ENCODE measurements at places on chromosomes 7 and 10.

DNA sequence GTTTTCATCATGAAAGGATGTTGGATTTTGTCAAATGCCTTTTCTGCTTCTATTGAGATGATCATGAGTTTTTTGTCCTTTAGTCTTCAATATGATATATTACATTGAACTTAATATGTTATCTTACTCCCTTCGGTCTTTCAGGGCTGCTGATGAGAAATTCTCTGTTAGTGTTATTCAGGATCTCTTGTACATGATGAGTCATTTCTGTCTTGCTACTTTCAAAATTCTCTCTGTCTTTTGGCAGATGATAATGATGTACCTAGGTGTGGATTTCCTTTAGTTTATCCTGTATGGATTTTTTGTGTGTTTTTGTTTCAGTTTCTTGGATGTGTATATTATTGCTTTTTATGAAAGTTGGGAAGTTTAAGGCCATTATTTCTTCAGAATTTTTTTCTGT, 320.9 kb upstream of the NPSR1 start:
- no peak for DNase-seq

GRCh38 chr7:23356726-23357125, 57.6 kb downstream of the MALSU1 start:
- no peak for DNase-seq

DNA sequence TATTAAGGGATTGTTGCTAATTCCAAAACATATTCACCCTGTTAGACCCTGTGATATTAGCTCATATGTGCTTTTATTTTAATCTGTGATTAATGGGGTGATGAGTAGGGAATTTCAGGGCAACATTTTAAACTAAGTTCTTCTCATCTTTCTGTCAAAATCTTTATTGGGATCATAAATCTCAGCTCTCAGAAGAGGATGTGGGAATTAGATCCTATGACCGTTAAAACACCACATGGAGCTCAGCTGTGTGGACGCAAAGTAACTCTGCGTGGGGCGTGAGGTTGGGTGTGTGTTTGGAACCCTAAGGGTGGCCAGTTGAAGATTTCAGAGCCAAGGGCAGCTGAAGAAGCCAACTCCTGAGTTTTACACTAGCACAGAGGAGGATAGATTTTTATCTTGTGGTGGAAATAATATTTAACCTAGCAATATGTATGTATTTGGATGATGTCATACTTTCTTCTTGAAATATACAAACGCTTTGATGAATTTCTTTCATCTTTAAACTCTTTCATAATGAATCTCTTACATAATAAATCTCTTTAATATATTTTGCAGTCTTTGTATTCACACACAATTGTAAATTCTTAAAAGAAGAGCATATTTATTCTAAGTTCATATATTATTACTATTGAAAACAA, 64.4 kb downstream of the EPDR1 start:
- DNase-seq = no peak

- no peak for DNase-seq
Measured at GRCh38 chr10:113232928-113233511, 283.0 kb downstream of the TCF7L2 start.

GRCh38 chr10:77823811-77824542, 102.6 kb downstream of the DLG5 start:
- DNase-seq = no peak

- DNase-seq = no peak
Measured at GRCh38 chr10:44635176-44635575, 250.3 kb upstream of the CXCL12 start.

DNA sequence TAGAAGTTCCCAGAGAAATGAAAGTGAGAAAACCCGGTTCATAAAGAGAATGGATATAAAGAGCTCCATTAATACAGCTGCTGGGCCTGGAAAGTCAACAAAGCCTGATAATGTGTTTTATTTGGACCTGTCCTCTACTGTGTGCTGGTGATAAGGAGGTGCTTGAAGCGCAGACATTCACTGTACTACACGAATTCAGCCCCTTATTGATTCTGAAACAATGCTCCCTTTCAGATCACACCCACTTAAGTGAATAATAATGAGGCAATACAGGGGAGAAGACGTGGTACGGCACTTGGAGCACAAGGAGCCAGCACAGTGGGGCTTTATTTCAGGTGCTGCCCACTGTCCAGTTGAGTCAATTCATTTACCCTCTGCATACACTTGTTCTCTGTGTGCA, 260.8 kb downstream of the FGFR2 start:
- DNase-seq = no peak

DNA sequence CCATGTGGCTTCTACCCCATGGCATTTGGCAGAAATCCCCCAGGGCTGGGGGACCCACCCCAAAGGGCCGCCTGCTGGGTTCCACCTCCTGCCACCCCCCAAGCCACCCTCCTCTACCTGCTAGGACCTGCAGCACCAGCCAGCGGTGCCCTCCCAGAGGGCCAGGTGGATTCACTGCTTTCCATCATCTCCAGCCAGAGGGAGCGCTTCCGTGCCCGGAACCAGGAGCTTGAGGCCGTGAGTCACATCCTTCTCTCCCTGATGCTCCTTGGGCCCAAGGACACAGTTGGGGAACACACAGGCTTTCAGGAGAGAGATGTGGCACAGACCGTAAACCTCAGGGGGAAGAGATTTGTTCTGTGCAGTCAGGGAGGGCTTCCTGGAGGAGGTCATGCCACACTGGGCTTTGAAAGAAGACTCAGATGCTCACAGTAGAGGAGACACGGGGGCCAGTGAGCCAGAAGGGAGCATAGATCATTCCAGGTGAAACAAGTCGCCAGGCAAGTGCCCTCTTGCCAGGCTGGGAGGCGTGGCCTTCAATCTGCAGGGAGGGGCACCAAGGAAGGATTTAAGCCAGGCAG, 11.5 kb upstream of the SH2B2 start:
- DNase-seq = no peak

DNA sequence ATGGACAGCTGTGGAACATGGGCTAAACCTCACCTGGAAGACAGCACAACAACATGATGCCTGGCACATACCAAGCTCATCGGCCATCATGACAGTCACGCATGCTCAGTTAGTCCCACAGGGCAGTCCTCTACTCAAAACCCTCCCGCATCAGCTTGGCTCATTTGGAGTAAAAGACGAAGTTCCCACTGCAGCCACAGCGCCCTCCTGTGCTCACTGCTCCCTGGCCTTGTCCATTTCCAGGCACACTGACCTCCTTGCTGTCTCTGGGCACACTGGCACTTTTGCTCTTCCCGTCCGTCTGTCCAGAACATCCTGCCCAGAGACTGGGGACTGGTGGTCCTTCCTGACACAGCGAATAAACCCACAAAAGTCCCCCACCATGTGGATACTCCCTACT, 66.2 kb downstream of the LARP4B start:
- DNase-seq = no peak

DNA sequence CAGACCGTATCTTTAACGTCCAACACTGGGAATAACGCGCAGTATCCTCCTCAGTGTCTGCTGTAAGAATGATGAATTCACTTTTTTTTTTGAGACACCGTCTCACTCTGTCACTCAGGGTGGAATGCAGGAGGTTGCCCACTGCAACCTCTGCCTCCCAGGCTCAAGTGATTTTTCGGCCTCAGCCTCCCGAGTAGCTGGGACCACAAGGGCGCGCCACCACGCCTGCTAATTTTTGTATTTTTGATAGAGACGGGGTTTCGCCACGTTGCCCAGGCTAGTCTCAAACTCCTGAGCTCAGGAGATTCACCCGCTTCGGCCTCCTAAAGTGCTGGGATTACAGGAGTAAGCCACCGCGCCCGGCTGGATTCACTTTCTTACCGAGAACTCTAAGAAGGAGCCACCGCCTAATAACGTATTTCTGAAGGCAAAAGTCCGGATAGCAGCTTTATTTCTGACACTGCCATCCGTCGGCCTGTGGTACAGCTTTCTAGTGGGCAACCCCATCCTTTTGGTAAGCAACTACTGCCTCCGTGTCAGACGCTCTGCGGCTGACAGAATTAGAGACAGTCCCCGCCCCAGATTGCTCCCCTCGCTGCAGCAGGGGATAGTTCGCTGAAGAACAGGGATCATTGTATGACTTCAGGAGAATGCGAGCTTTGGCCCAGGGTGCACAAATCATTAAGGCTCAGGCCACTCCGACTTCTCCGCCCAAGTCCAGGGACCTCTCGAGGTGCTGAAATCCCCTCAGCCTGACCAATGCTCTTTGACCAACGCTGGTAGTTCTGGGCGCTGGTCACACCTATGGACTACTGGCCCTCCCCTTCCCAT, 662 bp downstream of the POLR3A start:
- DNase-seq = no peak

GRCh38 chr10:87712913-87713616, 53.4 kb downstream of the PAPSS2 start:
- DNase-seq = no peak

DNA sequence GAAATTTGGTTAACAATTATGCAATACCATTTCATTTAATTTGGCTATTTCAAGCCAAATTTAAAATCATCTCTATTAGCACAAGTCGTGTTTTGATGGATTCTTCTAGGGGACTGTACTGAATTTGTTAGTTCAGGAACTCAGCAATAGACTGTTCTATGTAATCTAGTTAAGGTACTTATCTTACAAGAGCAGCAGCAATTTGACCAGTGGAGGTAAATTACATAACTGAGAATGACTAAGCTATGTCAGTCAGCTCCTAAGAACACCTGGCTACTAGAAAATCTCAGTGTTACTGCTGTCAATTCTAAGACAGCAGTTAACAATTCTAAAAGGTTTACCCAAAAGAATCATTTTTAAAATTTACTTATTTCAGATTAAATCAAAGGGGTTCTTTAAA, 513.9 kb upstream of the ZWINT start:
- DNase-seq = no peak

DNA sequence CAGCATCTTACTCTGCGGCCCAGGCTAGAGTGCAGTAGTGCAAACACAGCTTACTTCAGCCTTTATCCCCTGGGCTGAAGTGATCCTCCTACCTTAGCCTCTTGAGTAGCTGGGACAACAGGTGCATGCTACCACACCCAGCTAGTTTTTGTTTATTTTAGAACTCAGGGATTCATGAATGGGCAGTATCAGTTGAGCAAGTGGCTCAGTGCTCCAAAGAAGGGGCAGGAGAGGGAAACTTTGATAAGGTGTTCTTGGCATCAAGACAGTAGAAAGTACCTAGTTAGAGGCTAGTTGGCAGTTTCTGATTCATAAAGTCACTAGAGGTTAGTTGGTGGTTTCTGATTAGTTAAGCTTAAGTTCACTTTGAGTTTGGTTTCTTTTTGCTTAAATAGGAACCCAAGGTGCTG, 18.4 kb downstream of the TRIM24 start:
- DNase-seq = no peak

DNA sequence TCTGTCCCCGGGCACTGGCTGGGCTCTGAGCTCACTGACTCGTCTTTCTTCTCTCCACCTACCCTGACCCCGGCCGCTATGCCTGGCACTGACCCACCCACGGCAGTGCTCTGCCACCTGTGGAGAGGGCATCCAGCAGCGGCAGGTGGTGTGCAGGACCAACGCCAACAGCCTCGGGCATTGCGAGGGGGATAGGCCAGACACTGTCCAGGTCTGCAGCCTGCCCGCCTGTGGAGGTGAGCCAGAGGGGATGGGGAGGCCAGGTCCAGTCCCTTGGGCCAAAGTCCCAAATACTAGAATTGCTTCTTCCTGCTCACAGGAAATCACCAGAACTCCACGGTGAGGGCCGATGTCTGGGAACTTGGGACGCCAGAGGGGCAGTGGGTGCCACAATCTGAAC, 27.3 kb downstream of the TBATA start:
- no peak for DNase-seq

GRCh38 chr7:66099551-66100407, 14.9 kb upstream of the CRCP start:
- no peak for DNase-seq

DNA sequence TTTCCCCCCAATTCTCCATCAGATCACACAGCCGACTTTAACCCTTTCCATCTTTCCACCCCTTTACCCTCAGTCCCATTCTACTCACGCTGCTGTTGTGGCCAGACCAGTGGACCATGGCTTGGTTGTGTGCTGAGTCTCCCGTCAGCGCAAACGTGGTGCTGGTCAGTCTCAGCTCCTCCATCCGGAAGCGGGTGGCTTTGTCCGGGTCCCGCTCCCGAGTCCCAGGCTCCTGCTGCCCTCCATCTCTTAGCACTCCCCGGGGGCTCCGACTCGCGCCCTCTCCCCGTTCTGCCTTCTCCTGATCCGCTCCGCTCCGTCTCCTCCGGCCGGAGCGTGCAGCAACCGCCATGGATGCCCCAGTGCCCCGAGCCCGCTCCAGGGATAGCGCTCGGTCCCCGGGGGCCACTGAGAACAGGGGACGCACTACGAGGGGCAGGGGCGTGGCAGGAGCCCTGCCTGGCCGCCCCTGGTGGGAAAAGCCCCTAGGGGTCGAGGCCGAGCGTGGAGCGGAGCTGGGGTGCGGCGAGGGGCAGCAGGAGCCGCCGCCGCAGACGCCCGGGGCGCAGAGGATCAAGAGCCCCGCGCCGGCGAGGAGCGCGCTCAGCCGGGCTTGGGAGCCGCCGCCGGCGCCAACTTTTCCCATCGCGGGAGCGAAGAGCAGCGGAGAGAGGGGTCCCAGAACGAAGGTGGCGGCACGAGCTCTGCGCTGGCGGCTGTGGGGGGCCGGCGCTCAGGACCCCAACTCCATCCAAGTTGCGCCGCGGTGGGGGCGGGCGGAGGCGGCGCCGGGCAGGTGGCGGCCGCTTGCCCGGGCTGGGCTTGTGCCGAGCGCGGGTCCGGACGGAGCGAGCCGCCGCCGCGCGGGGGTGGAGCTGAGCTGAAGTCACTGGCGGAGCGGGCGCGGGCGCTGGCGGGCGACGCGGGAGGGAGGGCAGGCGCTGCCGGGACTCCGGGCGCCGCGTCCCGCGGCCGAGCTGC, at the start of gene SORCS1:
Gene SORCS1, minus strand, starts transcription at position 826 of the 981 bp plus-strand sequence.
- DNase-seq = no peak
